Erythroblast (primary cell): ENCODE measurements at places on chromosomes 3 and 15.

DNA sequence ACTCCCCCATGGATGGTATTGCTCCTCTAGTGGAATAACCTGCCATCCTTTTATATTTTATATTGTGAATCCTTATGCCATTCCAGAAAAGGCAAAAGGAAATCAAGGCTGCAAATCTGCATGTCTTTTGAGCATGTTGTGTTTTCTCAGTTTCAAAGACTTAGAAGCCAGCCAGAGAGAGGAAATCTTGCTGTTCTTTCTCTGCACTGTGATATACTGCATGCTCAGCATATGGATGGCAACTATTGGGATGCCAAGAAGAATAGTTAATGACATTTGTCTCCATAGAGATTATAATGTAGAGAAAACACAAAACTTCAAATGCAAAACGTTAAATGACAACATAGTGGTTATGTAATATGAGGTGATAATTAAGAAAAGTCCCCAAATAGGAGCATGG lies 106.0 kb upstream of the NUDT16 start:
- DNase-seq, result no peak

GRCh38 chr3:190224863-190225692 lies 97.2 kb downstream of the CLDN1 start:
- DNase-seq, result peak; percentile 19

DNA sequence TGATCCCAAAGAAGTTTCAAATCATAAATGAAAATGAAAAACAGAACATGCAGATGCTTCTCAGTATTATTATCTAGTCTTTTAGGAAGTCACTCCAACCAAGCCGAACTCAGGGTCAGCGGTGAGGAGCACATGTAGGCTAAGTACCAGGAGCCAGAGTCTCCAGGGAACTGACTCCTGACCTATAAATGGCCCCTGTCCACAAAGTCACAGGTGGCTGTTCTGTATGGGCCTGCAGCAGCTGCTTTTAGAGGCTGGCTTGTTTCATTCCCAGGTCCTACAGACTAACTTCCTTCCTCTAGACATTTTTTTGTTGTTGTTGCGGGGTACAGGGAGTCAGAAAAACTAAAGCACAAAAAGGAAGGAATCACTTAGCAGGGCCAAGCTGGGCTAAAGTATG lies 54.6 kb downstream of the DAPK2 start:
- DNase-seq, result no peak

GRCh38 chr3:11637901-11638458 lies 5.7 kb downstream of the VGLL4 start:
- no peak for DNase-seq

DNA sequence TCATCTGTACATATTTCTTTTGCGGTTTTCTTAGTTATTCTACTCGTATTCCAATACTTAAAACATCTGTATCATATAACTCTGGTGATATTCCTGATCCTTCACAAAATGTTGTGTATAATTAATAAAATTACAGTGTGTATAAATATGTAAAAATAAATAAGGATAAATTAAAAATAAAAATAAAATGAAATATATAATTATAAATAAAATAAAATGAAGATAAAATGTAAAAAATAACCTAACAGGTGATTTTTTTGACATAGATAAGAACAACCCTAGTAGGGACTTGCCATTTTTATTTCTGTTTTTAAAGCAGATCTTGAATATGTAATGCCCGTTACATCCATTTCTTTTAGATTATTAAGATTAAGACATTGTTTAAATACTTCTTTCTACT lies 25.6 kb downstream of the IL1RAP start:
- DNase-seq, result no peak

DNA sequence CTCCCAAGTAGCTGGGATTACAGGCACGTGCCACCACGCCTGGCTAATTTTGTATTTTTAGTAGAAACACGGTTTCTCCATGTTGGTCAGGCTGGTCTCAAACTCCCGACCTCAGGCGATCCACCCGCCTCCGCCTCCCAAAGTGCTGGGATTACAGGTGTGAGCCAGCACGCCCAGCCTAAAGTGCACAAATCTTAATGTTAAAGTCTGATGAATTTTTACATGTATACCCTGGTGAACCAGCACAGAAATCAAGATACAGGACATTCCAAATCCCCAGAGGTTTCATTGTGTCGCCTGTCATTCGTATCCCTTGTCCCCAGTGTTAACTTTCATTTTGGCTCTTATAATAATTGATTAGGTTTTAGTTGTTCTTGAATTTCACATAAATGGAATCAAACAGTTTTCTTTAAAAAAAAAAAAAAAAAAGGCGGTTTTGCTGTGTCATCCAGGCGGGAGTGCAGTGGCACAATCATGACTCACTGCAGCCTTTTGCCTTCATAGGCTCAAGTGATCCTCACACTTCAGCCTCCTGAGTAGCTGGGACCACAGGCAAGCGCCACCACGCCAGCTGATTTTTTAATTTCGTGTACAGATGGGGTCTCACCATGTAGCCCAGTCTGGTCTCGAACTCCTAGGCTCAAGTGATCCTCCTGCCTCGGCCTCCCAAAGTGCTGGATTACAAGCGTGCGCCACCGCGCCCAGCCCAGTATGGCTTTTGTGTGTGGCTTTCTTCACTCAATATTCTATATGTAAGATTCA lies 1.5 kb upstream of the TM4SF19 start:
- DNase-seq, result peak; percentile 49

GRCh38 chr15:31306426-31307269 lies 20.0 kb upstream of the KLF13 start:
- no peak for DNase-seq

GRCh38 chr3:171011109-171011872 lies 15.2 kb downstream of the SLC2A2 start:
- no peak for DNase-seq

DNA sequence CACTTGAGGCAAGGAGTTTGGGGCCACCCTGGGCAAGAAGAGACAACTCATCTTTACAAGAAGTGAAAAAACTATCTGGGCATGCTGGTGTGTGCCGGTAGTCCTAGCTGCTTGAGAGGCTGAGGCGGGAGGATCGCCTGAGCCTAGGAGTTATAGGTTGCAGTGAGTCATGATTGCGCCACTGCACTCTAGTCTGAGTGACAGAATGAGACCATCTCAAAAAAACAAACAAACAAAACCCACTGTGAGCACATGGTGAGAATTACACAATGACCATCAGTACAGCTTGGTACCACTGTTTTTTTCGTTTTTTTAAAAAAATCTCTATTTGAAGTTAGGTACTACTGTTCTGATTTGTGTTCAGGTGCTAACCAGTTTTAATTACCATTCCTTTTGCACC lies 13.6 kb downstream of the VPS39 start:
- no peak for DNase-seq

DNA sequence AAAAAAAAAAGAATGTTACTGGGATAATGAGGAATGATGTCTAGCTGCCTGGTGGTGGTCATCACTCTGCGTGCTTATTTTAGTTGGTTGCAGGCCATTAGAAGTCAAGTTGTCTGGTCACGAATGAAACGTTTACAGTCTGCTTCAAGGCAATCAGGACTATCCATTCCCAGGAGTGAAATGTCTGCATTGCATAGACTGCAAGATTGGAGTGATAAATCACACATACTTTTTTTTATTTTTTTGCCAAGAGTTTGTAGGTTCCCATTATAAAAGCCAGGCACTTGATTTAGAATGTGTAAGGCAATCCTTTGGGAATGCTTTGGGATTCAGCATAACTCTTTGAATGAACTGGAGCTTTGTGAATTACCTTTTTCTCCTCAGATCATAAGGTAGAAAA lies 132.3 kb downstream of the STAC start:
- DNase-seq, result no peak

GRCh38 chr3:32391643-32392535 lies at the start of gene CMTM7:
TSS of gene CMTM7 (plus strand) at chr3:32391853. CDS start at chr3:32391907, 54 bp downstream.
- DNase-seq, result peak; percentile 62

DNA sequence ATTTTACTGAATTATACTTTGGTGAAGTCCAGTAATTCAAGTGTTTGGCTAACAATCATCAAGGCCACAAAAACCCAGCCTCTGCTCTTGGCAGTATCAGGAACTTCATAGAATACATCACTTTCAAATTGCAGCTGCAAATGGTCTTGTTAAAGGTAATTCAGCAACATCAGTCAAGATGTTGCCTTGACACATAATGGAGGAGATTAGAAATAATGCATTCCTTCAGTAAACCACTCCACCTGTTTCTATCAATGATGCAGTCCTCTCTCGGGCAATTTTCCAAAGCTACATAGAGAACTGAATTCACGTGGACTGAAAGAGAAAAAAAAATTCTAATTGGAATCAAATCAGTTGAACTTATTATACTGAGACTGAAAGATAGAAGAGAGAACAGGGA lies 279.3 kb downstream of the VGLL3 start:
- DNase-seq, result no peak

- DNase-seq, result no peak
These were observed 56.8 kb downstream of the SMAD6 start for GRCh38 chr15:66758844-66759243.

- no peak for DNase-seq
These were observed 17.5 kb downstream of the SHC4 start for GRCh38 chr15:48946074-48946839.

DNA sequence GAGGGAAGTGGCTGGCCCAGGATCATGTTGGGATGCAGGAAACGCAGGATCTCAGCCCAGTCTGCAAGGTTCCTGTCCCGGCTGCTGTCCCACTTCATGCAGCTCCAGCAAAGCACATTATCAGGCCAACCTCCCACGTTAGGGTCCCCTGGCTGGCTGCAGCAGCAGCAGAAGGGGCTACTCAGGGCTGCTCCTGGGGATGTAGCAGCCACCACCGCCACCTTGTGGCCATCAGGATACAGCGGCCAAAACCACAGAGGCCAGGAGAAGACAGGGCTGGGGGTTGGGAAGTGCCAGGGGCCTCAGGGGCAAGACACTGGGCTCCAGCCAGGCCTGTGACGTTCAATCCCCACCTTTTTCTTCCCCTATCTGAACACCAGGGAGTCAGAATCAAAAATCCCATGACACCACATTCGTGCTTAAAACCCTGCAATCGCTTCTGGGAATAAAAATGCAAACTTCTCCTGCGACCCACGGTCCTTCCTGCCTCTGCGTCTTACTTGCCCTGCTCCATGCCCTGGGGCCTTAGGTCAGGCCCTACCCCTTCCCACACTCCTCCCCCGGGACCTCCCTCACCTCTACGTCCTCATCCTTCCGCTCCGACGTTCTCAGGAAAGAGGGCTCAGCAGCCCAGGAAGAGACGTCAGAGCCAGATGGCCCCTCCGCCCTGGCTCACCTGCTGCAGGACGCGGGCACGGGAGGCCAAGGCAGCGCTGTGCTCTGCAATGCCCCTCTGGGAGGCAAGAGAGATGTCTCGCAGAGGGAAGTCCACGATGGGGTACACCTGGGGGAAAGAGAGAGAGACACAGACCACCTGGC lies 21.5 kb downstream of the SSUH2 start:
- DNase-seq, result peak; percentile 38

DNA sequence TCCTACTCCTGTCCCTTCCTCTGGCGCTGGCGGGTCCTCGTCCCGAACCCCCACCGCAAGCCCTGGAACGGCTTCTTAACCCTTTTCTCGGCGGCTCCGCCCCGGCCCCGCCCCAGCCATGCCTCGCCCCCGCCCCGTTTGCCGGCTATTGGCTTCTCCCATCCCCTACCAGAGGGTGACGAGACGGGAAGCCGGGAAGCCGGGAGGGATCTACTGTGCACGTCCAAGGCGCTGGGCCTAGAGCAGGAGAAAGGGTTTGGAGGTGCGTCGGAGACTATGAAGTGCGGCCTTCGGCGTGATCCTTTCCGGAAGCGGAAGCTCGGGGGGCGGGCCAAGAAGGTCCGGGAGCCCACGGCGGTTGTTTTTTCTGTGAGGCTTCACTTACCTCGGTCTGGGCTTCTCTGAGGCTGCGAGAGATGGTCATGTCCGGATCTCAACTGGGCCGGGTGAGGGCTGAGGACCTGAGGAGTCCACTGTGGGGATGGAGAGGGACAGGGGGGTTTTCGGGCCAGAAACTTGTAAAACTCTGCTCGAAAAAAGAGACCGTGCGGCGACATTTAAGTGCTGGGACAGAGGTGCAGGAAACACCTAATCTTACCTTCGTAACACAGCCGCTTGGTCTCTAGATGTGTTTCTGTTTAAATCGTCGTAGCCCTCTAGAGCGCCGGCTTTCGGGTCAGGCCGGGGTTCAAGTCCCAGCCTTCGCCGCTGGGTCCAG lies 21.4 kb downstream of the ROPN1B start:
- DNase-seq, result peak; percentile 59

- no peak for DNase-seq
These were observed 101.4 kb downstream of the KLHL25 start for GRCh38 chr15:85693277-85693676.

DNA sequence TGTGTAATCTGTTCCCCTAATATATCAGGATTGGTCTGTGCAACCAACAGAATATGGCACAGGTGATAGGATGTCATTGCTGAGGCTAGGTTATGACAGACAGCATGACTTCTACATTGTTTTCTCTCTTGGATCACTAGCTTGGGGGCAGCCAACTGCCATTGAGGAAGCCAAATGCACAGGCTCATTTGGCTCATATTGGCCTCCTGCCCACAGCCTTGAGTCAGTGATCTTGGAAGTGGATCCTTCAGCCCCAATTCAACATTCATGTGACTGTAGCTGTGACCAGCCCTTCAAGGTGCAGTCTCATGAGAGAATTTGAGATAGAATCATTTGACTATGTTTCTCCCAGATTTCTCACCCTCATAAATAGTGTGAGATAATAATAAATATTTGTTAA lies 675.6 kb downstream of the GRM7 start:
- DNase-seq, result no peak

GRCh38 chr3:189132231-189132671 lies 39.5 kb upstream of the TPRG1 start:
- DNase-seq, result no peak

DNA sequence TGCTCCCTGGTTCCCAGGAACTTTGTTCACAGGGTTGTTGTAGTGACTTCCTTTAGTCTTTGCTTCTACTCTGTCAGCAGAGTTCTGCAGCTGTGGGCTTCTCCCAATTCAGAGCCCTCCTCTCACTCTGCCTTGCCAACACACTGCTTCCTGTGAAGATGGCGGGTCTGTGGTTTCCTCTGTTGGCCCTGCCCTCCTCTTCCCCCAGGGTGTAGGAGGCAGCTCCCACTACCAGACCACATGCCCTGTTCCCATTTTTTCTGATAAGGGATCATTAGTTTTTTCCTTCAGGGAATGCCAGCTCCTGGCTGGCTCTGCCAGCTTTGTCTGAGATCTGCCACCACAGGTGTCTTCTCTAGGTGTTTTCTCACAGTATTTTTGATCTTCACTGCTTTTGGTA lies 12.7 kb downstream of the SPSB4 start:
- DNase-seq, result no peak

DNA sequence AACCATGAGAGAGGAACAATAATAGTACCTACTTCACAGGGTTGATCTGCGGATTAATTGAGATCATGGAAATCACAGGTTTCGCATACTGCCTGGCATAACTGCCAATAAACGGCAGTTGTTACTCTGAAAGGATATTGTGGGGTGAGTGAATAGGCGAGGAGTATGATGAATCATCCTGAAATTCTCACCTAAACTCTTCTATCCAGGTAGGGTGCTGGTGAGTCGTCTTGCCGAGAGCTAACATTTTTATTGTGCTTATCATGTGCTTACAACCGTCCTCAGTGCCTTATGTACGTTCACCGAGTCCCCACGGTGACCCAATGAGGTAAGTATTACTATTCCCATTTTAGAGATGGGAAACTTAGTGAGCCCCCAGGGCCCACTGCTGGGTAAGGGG lies 52.4 kb upstream of the SRGAP3 start:
- DNase-seq, result no peak
